ENCODE measurements at places on chromosomes 1 and 21.

DNA sequence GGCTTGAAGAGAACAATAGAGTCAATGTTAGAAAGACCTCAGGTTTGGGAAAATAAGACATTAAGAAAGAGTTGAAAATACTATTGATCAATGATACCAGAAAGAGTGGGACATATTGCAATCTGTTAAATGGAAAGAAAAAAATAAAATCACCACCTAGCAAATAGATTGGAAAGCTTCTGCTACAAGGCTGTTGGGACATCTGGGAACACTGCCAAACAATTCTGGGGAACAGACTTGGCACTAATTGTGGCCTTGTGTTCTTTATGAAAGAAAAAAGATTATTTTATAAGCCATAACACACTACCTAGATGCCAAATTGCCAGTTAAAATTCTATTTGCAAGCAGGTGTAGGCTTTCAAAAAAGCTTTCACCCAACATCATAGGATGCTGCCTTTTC is 137.8 kb downstream of the TSEN15 start:
- no peak for DNase-seq

DNA sequence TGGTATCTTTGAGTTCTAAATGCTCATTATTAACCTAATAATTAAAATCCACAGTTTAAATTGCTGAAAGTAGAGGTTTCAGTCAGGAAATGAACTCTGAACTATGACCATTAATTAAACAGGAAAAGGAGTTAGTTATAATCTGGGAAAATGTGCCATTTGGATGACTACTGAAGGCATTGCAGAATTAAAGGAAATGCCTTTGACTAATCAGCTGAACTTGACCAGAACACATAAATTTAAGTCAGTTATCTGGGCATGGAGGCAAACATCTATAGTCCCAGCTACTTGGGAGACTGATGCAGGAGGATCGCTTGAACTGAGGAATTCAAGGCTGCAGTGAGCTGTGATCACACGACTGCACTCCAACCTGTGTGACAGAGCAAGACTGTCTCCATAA is 31.9 kb downstream of the SLC44A5 start:
- no peak for DNase-seq

- no peak for DNase-seq
Observed at GRCh38 chr1:14947421-14947820, 206.1 kb upstream of the TMEM51 start.

- DNase-seq, result no peak
Observed at GRCh38 chr1:78222225-78222959, 176.6 kb downstream of the GIPC2 start.

DNA sequence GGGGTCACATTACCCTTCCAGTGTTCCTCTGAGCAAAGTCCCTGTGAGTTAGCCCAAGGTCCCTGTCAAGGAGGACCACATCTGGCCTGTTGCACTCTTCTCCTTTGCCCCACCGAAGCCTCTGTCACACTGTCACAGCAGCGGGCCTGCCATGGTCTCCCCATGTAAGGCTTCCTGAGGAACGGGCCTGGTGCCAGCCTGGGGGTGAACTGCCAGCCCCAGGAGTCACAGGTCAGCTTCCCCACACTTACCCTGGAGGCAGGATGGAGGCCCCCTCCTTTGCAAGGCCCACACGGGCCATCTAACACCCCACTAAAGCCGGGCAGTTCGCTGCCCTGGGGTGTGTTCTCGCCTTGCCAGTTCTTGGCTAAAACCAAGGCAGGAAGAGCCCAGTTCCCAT is 14.1 kb downstream of the TNFRSF1B start:
- no peak for DNase-seq

- DNase-seq, result no peak
Observed at GRCh38 chr1:59852117-59852516, 37.4 kb downstream of the HOOK1 start.

DNA sequence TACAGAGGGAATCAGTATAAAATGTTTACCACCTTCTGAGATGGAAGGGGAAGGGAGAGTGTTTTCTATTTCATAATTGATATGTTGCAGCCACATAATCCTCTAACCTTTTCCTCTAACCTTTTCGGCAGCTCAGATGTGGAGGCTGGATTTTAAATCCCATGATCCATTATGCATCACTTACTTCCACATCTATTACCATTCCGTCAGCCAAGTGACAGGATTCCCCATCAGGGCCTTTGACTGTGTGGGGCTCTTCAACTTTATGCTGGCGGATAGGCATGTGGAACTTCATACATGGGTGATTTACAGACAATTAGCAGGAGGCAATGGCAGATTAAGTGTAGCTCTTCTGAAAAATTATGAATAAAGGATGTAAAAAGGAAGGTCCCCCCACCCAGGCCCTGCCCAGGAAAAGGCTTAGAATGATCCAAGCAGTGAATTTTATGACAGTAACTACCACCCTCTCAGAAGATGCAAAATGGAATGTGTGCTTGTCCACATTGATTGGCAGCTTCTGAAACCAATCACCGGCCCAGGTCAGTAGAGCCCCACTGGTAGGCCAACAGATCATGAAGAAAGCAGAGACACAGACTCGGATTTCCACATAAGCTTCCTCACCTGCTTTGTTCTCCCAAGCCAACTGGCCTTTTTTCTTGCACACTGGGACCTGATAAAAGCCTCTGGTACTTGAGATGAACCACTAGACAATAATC is 147.0 kb downstream of the ST6GALNAC5 start:
- DNase-seq, result no peak

- no peak for DNase-seq
Observed at GRCh38 chr1:65407877-65408276, 12.6 kb upstream of the LEPR start.

GRCh38 chr1:204583909-204584632 is 67.9 kb downstream of the MDM4 start:
- no peak for DNase-seq

- DNase-seq, result no peak
Observed at GRCh38 chr1:226586650-226587422, 38.3 kb downstream of the STUM start.

DNA sequence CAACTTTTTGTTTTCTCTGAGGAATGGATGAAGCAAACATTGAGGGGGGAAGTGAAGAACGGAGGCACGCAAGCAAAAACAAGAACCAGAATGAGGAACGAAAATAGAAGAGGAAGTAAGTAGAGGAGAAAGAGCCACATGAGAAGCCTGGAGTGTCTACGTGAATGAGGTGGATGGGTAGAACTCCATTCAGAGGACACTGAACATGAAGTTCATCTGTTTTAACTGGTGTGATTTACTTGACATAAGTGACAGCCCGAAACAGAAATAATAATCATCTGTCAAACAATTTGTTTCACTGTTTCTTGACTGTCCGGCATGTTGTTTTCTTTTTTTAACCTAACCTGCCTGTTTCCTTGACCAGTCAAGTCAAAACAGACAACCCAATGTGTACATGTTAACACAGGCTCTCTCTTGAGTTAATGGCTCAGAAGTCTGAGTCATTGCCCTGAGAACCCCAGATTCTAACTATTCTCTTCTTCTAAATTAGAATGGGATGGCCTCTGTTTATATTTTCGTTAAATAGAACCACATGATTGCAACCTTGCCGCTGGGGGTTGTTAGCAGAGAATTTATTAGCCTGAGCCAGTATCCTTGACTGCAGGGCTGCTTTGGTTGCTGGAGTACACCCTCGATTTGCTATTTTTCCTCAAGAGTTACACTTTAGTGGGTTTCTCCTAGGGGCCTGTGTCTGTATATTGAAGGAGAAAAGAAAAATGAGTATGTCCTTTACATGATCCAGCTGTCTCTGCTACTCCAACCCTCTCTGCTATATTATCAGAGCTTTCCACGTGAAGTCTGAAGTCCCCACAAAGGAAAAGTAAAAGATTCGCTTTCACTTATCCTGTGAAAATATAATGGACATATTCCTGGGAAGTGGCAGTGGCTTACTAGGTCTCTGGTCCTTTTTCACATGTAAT is 151.7 kb downstream of the ZC3H11B start:
- no peak for DNase-seq

DNA sequence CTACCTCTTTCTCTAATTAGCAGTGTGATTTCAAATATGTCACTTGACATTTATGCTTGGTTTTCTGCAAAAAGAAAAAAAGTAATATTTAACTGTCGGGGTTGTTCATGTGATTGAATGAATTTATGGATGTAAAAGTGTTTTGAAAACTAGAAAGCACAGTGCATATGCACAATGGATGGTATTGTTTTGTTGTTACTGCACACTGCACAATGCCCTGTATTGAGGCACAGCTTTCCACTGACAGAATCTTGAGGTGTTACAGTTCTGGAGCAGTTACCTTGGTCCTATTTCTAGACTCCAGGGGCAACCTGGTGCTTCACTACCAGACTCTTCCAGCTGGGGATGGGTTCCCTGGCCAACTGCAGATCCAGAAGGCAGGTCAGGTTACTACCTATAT is 116.8 kb upstream of the L1TD1 start:
- no peak for DNase-seq

DNA sequence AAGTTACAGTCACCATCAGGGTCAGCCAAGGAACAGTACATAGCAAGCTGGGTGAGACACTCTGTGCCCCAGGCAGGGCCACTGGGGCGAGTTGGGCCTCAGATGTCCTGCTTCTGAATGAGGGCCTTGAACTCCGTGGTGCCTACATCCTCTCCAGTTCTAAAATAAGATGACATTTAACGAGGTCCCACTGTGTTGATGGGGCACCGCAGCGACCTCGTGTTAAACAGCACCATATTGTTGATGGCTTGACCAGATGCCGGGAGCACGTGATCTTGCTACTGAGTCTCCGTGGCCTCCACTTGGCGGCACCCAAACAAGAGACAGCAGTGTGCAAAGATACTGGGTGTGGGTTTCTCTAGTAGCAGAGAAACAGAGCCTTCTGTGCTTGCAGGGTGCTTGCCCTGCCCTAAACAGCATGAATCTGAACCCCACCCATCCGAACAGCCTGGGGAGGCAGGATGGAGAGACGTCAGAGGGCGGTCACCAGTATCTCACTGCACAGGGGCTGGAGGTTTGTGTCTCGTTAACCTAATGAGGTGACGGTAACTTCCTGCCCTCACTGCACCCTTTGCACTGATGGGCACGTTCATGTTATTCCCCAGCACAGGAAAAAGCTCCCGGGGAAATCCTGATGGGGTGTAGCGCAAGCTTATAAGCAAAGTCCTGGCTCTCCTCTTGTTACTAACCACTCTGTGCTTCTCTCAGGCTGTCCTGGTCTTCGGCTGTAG is 324.4 kb downstream of the AJAP1 start:
- no peak for DNase-seq

- DNase-seq, result no peak
Observed at GRCh38 chr1:186113461-186113860, 261.6 kb downstream of the TPR start.

Measured in right forelimb (tissue), 1 donor.